ENCODE measurements at places on chromosomes 4 and X.
A peak's percentile ranks its signal among the peaks of the same experiment; 100 is the strongest.

DNA sequence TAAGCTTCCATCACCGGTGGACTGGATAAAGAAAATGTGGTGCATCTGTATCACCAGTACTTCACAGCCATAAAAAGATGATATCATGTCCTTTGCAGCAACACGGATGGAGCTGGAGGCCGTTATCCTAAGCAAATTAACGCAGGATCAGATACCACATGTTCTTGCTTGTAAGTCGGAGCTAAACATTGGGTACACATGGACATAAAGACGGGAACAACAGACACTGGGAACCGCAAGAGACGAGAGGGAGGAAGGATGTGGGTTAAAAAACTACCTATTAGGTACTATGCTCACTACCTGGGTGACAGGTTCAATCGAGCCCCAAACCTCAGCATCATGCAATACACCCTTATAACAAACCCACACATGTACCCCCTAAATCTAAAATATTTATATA is 16.3 kb upstream of the IDS start:
- DNase-seq = no peak

DNA sequence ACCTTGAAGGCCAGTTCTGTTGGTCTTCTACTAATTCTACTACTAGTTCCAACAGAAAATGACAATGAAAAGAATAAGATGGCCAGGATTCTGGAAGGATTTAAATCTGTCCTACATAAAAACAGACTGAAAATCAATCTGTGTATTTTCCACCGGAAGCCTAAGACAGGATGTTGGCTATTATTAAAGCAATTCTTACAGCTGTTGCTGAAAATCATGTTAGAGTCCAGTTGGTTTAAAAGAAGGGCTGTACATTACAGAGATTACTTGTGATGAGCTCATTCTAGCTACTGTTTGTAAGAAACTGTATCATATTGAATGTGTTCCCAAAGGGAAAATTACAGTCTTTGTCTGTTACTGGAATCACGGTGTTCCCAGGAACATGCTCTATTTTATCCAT is 54.8 kb upstream of the MAGEB16 start:
- no peak for DNase-seq

GRCh38 chr4:41104155-41104554 is 110.2 kb downstream of the APBB2 start:
- DNase-seq = no peak

DNA sequence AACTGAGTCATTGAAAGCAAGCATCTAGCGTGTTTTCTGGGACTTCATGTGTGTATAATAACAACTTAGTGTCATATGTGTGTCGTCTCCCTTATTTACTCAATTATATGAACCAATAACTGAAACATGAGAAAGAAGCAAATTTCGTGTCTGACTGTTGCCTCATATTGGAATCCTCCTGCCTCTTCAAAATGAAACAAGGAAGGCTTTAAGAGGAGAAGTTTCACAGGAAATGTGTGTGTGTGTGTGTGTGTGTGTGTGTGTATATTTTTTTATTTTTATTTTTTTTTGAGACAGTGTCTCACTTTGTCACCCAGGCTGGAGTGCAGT is 145.8 kb upstream of the SFRP2 start:
- DNase-seq = no peak

DNA sequence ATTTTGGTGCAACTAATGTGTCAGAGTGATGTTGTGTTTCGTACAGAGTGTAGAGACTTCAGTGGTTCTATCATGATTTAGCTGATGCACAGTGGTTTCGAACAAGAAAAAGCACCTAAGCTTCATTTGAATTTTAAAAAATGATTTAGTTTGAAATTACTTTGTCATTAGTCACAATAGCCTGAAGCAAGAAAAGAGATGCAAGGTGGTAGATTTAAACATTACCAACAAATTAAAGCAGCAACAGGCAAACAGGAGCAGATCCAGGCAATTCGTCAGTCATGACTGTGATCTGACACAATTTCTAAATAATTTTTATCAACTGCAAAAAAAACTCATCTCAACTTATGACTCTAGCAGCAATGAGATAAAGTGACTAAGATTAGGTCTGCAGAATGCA is 24.6 kb upstream of the COX7B2 start:
- DNase-seq = no peak

DNA sequence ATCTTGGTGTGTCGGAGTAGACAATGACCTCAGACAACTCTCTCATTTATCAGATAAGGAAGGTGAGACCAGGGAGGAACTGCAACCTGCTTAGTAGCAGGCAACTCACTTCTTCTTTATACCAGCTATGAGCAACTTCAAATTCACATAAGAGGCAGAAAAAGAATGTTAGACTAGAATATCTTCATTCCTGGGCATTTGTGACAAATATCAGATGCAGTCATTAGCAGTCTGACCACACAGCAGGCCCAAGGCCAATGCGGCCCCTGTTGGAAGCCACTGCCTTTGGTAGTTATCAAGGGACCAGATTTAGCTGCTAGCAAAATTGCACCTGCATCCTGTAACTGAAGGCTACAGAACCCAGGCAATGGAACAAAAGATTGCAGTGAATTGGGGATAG is 219.2 kb upstream of the RASGEF1B start:
- no peak for DNase-seq

- peak; percentile 45 for DNase-seq
These were observed 30.2 kb upstream of the TSPAN5 start for GRCh38 chr4:98688411-98689290.

- DNase-seq = no peak
These were observed 107.9 kb downstream of the ADGRL3 start for GRCh38 chr4:61308033-61308432.

GRCh38 chr4:38322714-38323113 is 341.3 kb upstream of the KLF3 start:
- DNase-seq = no peak

DNA sequence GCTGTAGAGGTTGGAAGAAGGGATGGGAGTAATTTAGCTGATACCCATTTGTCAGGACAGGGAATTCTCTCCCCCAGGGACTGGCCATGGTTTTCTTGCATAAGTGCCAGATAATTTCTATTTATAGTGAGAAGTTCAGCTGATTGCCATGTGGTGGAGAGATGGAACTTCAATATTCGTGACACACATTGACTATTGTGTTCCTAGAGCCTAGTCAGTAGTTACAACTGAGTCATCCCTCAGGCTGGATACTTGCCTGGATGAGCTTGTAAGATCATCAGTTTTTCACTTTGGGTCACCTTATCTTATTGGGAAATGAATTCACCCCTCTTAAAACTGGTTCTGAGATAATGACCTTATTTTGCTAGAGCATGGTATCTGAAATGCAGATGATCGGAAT is 32.2 kb downstream of the CFAP299 start:
- DNase-seq = no peak

GRCh38 chrX:132909643-132910042 is 48.8 kb downstream of the HS6ST2 start:
- DNase-seq = no peak
